Central memory CD8-positive, alpha-beta T cell (primary cell): ENCODE measurements at places on chromosomes 5 and 9.

DNA sequence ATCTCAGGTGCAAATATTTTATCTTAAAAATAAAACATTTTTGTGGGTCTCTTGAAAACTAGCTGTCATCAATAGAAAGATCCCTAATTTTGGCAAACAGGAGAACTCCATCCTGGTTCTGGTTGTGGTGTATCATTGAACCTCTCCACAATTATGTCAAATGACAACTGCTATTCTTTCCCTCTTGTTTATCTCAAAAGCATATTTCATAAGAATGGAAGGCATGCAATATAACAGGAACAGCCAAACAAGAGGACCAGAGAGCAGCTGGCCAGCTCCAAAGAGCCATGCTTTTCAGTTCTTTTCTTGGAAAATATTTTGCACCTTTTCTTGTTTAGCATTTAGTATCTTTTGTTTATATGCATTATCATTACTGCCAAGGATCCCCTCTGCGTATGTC lies 125.4 kb downstream of the ADAMTS6 start:
- DNase-seq, result no peak

GRCh38 chr5:165956854-165957253 lies 2334.6 kb upstream of the WWC1 start:
- DNase-seq, result no peak

DNA sequence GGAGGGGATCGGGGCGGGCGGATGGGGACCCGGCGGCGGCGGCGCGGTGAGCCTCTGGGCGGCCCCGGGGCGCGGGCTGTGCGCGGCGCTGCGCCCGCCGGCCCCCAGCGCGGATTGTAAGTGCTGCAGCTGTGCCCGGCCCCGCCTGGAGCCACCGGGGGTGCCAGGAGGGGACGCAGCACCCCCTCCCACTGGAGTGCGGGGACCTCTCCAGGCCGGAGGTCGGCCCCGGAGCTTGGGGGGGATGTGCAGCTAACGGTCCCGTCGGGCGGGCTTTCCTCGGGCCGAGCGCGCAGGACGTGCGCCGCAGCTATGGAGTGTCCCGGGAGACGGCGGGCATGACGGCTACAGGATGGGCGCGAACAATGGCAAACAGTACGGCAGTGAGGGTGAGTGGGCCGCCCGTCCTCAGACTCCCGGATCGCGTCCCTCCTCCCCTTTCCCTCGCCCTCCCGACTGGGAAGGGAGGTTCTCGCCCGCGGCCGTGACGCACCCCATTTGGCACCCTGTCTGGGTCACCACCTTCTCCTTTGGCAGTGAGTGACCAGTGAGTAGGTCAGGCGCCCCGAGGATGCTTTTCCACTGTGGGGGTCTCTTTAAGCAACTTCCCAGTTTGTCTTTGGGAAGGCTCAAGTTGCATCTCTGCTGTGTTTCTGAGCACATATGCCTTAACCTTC lies 483 bp downstream of the FBXL7 start:
- DNase-seq, result no peak

GRCh38 chr5:815449-815848 lies 30.9 kb upstream of the ZDHHC11B start:
- DNase-seq, result no peak

DNA sequence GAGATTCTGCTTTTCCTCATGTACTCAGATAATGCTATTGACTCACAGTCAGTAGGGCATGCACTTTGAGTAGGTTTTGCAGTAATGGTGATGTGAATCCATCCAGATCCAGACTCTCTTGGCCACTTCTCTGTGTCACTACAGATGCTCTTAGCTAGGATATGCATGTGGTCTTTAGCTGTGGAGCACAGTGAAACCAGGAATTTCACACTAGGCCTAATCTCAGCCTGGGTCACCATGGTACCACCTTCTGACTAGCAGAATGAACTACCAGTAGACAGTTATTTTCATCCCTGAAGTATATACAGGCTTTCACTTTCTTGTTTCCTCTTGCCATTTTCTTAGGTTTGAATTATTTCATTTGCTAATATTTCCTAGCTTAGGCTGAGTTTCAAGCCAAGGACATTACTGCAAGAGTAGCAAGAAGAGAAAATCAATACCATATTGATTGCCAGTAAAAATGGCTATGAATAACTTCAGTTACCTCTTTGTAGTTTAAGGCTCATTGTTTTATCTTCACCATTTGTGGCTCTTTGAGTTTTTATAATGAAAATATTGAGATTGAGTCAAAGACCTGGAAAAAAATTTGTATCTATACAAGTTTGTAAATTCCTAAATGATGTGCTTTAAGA lies 28.4 kb upstream of the CSNK1G3 start:
- no peak for DNase-seq

GRCh38 chr5:82352146-82352791 lies 74.1 kb upstream of the RPS23 start:
- no peak for DNase-seq
